ENCODE measurements at places on chromosomes 5 and 9.

GRCh38 chr5:2005101-2006041 lies 122.6 kb upstream of the IRX4 start:
- DNase-seq = no peak

DNA sequence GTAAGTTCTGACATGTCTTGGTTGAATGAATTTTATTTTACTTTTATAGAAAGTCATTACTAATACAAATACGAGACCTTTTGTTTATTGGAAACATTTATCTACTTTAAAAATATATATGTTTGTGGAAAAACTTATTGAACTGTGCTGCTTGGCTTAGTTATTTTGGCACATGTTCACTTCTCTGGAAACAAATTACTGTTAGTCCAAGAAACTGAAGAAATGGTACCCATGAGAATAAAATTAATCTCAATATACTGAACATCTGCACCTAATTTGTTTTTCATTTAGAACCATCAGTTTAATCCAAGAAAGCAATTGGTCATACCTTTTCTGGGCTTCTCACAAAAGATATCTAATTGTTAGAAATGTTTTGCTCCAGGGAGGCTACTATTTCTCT lies 32.2 kb downstream of the INVS start:
- no peak for DNase-seq

DNA sequence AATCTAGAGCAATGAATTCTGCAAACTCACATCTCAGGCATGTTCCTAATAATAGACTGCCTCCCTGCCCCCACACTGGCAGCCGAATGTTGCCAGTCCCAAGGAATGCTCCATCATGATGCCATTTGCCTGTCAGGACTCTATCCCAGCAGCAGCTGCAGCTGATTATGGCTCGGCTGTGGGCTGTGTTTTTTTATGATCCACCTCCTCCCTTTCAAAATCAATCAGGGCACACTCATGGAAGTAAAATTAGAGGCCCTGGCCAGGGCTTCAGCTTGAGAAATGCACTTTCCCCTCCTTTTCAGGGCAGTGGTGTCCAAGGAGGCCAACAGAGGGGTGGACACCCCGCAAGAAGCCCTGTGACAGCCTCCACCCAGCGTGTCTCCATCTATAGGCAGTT lies 176.7 kb upstream of the S1PR3 start:
- DNase-seq = no peak

GRCh38 chr9:115590011-115590410 lies 472.1 kb upstream of the TNC start:
- DNase-seq = no peak

DNA sequence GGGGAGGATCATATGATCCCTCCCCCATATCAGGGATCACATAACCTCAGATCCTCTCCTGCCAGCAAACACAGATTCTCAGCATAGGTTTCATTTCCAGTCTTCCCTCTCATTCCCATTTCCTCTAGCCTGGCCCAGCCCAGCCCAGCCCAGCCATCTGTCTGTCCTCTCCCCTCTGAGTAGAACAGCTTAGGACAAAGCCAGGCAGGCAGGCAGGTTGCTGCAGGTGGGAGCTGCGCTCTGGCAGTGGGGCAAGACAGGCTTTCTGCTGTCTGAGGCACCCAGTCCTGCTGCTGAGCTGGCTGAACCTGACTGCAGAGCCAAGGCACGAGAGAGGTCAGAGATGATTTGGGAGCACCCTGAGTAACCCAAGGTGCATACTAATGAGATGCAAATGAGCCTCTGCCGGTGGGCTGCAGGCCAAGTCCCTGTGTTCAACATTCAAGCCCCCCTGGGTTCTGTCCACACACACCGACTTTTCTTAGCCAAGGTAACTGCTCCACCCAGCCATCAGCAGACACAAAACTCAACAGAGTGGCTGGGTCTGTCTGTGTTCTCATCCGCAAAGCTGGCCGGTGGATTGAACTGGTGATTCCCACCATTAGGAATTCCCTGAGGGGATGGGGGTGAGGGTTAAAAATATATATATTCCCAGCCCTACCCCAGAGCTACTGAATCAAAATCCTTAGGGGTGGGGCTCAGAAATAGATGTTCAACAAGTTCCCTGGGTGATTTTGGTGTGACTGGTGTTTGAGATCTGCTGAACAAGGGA lies 9.1 kb downstream of the FAT2 start:
- no peak for DNase-seq

- DNase-seq = no peak
These were observed 126.5 kb upstream of the LARP1 start for GRCh38 chr5:154628685-154629084.

DNA sequence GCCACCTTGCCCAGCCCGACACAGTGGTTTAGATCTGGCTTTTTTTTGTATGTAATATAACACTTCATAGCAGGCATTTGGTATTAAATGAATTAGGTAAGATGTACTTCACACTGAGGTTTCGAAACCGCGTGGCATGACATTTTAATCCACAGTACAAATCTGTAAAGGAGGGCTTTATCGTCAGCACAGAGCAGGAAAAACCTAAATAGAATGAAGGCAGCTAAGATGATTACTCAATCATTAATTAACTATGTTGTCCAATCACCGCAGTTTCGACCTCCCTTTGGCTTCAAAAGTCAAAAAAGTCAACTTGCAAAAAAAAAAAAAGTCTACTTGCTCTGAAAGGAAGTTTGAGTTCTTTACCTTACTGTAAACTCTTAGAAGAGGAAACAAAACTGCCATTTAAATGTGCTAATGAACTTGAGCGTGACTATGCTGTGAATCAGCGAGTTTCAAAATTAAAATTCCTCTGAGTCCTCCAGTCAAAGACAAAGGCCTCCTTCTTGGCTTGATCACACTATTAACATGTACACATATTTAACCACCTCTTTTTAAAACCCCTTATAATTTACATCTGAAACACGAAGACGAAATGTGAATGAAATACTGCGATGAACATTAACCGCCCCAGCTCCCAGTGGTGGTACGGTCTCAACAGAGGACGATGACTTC lies 698 bp upstream of the SEC24A start:
- DNase-seq = peak; percentile 94

GRCh38 chr9:121884057-121884541 lies 209.0 kb downstream of the TTLL11 start:
- no peak for DNase-seq

DNA sequence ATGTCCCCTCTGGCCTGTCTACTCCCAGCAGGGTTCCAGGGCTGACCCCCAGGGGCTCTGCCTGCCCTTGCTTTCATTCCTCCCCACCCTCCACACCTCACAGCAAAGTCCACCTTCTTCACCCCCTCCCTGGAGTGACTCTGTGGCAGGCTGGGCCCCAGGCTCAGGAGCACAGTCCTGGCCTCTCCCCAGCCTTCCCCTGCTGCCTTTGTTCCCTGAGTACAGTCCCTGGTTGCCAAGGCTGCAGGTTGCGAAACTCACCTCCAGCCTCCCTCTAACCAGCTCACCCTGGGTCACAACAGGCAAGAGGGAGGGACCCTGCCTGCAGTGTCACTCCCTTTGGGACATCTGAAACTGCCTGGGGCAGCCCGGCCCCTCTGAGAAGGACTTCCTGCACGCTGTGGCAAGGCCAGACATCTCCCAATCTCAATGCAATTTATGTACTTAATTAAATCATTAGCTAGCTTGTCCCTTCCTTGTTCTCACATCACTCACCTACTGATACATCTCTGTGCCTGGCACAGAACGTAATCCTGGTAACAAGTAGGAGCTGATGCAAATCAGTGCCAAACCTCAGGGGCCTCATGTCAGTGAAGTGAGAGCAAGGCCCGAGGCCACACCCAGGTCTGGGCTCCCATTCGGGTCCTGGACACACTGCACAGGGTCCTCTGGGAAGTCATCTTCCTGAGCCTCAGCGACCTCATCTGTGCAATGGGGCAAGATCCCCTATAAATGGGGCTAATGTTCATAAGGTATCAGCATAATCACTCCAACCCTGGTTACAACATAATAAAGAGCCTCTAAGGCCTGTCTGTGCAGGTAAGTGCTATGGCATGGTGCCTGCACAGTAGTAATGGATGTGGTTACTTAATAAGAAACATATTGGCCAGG lies 27.3 kb upstream of the TRIM14 start:
- DNase-seq = peak; percentile 63

DNA sequence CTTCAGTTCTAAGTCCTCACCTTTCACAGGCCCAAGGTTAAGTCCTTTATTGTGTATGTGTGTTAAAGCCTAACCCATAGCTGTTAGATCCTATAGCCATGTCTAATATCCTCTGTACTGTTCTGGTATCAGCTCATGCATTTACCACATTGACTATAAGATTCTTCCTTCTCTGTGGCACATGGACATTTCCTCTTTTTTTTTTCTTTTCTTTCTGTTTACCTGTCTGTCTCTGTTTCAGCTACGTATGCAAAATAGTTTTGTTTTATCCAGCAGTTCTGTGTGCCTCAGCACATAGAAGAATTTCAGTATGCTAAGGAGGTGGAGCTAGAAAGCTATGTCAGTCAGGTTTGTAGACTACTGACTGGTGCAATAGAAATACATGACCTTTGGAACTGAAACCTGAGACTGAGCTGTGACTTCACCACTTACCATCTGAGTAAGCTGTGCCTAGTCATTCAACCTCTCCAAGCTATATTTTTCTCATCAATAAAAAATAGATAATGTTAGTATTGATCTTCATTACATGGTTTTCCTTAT lies 155.6 kb upstream of the VLDLR start:
- peak; percentile 6 for DNase-seq

GRCh38 chr5:115306011-115306536 lies 9.6 kb upstream of the CCDC112 start:
- no peak for DNase-seq

GRCh38 chr9:88418715-88419540 lies 30.7 kb downstream of the SPIN1 start:
- DNase-seq = no peak

- DNase-seq = no peak
These were observed 38.6 kb upstream of the IFNE start for GRCh38 chr9:21520501-21521228.

DNA sequence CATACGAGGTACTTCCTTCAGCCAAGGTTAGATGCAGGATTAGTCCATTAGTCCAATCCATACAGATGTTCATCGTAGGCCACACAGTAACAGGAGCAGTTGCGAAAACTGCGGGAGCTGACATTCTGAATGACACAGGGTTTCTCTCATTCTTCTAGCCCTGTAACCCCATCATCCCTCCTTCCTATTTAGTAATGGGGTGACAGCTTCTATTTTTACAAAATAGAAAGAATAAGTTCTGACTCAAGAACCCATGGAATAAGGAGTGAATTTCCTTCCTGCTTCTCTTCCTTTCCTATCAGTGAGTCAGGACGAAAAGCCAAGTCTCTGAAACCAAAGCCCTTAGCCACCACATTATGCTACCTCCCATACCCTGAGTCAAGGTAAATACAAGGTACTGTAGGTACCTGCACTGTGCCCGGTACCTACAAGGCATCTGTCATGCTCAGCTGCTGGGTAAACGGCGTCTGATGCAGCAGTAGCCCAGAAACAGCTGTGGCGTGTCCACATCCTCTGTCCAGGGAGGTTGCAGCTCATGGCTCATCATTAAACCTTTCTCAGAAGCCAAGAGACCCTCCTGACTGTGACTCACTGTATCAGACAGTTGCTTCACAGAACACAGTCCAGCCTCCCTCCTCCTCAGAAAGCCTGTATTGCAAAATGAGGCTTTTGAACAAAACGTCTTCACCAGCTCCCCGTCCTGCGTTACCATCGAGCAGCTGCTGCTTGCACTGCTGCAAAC lies 84.2 kb downstream of the ESM1 start:
- DNase-seq = peak; percentile 89

DNA sequence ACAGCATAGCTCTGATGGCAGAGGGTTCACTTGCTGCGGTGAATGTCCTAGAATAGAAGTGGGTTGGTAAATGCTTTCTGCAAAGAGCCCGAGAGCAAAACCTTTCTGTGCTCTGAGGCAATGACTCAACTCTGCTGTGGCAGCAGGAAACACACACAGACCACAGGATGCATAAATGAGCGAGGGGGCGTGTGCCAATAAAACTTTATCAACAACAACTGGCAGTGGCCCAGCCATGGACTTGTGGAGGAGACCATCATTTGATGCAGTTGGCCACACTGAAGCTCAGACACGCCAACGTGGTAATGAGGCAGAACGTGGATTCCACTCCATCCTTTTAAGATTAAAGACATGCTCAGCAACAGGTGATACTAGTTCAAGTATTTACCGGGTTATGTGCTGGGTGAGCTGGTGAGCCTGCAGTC lies 6.8 kb downstream of the MRPL36 start:
- DNase-seq = peak; percentile 37

DNA sequence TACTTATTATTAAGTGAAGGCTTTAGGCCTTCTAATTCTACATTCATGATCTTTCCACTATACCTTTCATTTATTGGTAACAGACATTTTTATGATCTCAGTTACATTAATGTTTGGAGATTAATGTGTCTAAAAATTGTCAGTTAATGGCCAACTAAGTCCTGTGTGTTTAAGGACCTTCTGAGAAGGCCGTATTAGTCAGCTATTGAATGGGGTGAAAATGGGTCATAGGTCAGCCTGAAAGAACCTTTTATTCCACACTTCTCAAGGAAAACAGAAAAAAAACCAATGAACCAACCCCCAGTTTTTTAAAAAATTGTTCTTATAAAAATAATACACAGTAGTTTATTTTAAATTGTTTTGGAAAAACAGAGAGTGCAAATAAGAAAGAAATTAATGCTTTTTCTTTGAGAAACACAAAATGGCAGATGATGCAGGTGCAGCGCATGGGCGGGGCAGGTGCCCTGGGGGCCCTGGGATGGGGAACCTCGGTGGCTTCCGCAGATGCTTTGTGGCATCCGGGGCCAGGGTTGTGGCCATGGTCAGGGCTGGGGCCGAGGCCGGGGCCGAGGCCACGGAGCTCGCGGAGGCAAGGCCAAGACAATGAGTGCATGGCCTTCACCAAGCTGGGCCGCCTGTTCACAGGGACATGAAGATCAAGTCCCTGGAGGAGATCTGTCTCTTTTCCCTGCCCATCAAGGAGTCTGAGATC lies 141.9 kb downstream of the SPATA31D1 start:
- DNase-seq = no peak

GRCh38 chr5:113713051-113713450 lies 199.6 kb downstream of the YTHDC2 start:
- no peak for DNase-seq

- DNase-seq = no peak
These were observed 47.8 kb downstream of the SMIM15 start for GRCh38 chr5:61114441-61114840.

GRCh38 chr5:138077064-138077696 lies 6.7 kb upstream of the WNT8A start:
- peak; percentile 69 for DNase-seq

- peak; percentile 64 for DNase-seq
These were observed 36.8 kb downstream of the ERGIC1 start for GRCh38 chr5:172870715-172871461.

DNA sequence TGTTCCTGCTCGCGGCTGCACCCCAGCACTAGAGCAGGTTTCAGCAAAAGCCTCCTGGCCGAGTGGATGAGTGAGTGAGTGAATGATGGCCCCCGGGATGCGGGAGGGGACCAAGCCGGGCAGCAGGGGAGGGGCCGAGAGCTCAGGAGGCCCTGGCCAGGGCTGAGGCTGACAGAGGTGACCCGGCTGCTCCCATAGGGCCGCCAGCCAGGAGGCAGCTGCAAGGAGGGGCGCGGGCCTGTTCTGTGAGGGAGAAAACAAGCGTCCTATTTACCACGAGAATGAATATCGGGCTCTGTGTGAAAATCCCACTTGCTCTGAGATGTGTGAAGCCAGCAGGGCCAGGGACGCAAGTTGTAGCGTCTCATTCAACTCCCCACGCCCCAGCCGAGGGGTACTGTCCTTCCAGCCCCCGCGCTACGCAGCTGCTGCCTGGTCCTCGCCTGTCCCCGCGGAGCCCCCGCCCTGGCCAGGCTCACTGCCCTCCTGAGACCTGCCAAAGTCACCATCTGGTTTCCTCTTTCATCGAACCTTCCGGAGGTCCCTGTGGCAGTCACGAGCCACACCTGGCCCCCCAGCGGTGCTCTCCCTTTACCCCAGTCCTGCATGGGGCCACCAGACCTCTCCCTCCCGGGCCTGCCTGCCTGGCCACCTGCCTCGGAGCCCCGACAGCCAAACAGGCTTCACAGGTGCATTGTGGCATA lies 38.8 kb downstream of the RASGEF1C start:
- no peak for DNase-seq

Measured in suppressor macrophage treated with lipopolysaccharide for 4 hours (primary cell).